ENCODE measurements at places on chromosomes 7 and 10.
A peak's percentile ranks its signal among the peaks of the same experiment; 100 is the strongest.

GRCh38 chr10:100477970-100478369, 15.2 kb downstream of the WNT8B start:
- DNase-seq: no peak

DNA sequence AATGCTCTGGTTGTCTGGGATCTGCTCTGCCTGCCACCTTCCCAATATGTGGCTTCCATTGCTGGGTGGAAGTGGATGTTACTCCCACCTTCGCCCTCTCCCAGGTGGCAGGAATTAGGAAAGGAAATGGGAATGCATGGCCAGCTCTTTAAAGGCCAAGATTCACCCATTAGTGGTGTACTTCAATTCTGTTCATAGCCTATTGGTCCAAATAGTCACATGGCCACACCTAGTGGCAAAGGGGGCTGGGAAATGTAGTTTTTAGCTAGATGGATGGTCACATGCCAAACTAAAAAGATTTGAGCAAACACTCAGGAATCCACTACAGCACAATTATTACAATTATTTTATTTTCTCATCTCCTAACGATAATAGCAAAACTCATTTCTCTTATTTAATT, 135.1 kb downstream of the NPY start:
- no peak for DNase-seq

DNA sequence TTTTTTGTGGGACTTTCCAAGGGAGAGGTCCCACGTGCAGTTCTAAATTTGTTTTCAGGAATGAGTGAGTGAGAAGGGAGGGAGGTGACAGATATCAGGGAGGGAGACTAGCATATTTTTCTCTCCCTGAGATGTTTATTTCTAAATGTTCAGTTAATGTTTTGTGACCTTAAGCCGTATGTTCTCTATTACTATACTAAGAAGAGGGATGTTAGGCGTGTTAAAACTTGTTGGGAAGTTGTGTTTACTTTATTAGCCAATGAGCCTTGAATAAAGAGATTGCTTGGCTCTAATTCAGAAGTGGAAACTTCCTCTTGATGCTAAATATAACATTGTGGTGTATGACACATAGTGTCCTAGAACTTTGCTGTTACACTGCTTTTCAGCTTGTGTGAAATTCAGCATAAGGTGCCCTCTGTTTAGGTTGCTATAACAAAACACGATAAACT, 37.3 kb downstream of the DNAH11 start:
- DNase-seq: no peak

- DNase-seq: no peak
Measured at GRCh38 chr10:120285408-120285807, 171.6 kb upstream of the PLPP4 start.

GRCh38 chr10:133131053-133131452, 29.0 kb upstream of the KNDC1 start:
- DNase-seq: no peak

- no peak for DNase-seq
Measured at GRCh38 chr10:130138479-130138866, 2.3 kb downstream of the GLRX3 start.

GRCh38 chr10:6204063-6204340, 1.3 kb downstream of the PFKFB3 start:
- DNase-seq: peak; percentile 31

GRCh38 chr7:96300986-96301385, 20.9 kb downstream of the SLC25A13 start:
- no peak for DNase-seq

- DNase-seq: no peak
Measured at GRCh38 chr10:82358486-82359099, 483.6 kb downstream of the NRG3 start.

DNA sequence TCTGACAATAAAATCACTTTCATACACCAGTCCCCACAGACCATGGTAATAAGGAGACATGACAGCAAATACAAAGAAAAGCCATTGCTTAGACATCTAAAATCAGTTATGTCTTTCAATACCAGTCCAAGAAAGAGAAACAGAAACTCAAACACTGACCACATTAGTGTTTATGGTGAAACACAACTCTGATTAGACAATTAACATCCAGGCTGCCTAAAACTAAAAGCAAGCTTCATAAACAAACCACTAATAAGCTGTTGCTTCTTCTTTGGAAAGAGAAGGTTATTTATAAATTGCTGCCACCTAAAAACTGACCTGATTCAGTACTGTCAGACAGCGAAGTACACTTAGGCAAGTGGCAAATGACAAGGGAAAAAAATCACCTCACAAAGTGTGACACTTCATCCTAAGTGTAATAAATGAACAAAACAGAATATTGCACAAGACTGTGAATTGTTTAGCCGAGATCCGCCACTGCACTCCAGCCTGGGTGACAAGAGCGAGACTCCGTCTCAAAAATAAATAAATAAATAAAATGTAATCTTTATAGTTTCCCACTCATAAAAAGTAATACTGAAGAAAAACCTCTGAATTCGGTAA, 277.4 kb downstream of the PARD3 start:
- no peak for DNase-seq

All from CD4-positive, alpha-beta T cell treated with Interleukin-1 beta for 1 hour (primary cell).